Muscle of back (tissue), 13 donors: ENCODE measurements at places on chromosomes 7 and 10. TPM values are rescaled to one million over a fixed set of nuclear protein-coding genes. Genes with fewer than 3 reads are reported as not detected.

DNA sequence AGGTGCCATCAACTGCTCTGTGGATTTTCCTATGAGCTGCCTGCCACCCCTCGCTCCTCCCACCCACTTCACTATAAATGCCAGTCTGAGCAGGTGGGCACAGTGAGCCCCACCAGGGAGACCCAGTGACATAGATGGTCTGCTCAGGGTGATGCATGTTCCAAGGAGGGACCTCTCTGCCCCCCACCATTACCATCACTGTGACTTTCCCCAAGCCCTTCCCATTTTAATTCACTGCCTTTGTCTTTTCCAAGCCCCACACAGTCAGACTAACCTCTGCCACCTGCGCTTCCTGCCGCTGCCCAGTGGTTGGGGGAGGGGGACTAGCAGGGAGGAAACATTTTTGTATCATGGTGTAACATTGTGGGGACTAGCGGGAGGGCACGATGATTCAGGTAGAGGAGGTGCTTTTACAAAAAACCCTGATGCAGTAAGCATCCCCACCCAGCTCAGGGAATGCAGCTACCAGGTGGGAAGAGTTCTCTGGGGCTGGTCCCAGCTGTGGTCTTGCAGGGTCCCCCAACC is 24.6 kb downstream of the PRSS2 start:
- no peak for DNase-seq

DNA sequence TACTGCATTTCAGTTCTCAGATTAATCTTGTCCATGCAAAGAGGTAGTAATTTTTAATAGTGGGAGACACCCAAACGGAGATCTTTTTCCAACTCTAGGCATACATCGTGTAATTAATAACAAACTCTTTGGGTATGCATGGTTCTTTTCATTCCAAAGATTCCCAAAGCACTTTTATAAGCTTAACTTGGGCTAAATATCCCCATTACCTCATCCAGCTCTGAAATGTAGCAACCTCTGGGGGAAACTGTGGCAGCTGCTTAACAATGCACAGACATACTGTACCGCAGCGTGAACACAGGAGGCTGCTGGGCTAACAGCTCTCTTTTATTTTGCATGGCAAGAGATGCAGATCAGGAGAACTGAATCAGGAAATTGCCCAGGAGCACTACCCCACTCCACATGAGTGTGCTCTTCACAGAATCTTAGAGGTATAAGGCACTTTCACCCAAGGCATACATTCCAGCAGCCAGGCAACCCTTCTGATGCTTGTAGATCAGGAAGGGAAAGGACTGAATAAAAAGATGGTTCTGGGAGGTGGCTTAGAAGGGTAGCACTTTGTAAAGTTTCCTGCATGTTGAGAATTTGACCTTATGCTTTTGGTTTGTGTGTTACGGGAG is 114.4 kb upstream of the GLI3 start:
- DNase-seq = peak; percentile 60

Gene AZGP1
- polyA plus RNA-seq = 0.79 TPM

- DNase-seq = no peak
These were observed 35.3 kb downstream of the HTR7 start for GRCh38 chr10:90822508-90822907.

DNA sequence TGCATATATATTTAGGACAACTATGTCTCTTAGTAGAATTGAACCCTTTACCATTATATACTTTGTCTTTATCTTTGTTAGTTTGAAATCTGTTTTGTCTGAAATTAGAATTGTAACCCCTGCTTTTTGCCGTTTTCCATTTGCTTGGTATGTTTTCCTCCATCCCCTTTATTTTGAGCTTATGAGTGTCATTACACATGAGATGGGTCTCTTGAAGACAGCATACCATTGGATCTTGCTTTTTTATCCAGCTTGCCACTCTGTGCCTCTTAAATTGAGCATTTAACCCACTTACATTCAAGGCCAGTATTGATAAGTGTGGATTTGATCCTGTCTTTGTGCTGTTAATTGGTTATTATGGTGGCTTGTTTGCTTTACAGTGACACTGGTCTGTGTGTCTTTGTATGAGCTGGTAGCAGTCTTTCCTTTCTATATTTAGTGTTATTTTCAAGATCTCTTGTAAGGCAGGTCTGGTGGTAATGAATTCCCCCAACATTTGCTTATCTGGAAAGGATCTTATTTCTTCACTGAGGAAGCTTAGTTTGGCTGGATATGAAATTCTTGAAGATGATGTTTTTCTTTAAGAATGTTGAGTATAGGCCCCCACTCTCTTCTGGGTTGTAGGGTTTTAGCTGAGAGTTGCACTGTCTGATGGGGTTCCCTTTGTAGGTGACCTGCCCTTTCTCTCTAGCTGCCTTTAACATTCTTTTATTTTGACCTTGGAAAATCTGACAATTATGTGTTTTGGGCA is 149.5 kb downstream of the AHR start:
- no peak for DNase-seq

Gene ANXA8L1
- 0.23 TPM for polyA plus RNA-seq

- no peak for DNase-seq
These were observed 249.7 kb downstream of the TNS3 start for GRCh38 chr7:47332213-47332612.

Gene MYOZ1
- 501 TPM for polyA plus RNA-seq

GRCh38 chr7:46494441-46494840 is 573.4 kb upstream of the IGFBP3 start:
- DNase-seq = no peak

- no peak for DNase-seq
These were observed 157.7 kb upstream of the NAMPT start for GRCh38 chr7:106442476-106442875.

Gene NAT16
- not detected for polyA plus RNA-seq
